Amygdala (tissue), 56 donors: ENCODE measurements at places on chromosomes 12 and 14.

DNA sequence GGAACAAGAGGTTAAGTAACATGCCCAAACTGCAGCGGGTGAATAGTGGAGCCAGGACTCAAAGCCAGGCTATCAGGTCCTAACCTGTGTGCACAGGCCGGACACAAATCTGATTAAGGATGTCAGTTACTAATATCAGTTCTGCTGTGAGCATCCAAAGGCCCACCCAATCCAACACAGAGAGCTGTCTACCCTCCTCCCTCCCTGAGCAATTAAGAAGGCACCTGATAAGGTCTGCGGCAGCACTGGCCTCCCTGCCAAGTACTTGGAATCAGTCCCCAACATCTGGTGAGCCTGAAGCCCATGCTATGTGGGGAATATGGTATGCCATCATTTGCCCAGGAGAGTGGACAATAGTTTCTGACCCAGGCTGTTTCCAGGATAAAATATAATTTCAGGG lies 3.9 kb downstream of the HEBP1 start:
- no peak for DNase-seq

DNA sequence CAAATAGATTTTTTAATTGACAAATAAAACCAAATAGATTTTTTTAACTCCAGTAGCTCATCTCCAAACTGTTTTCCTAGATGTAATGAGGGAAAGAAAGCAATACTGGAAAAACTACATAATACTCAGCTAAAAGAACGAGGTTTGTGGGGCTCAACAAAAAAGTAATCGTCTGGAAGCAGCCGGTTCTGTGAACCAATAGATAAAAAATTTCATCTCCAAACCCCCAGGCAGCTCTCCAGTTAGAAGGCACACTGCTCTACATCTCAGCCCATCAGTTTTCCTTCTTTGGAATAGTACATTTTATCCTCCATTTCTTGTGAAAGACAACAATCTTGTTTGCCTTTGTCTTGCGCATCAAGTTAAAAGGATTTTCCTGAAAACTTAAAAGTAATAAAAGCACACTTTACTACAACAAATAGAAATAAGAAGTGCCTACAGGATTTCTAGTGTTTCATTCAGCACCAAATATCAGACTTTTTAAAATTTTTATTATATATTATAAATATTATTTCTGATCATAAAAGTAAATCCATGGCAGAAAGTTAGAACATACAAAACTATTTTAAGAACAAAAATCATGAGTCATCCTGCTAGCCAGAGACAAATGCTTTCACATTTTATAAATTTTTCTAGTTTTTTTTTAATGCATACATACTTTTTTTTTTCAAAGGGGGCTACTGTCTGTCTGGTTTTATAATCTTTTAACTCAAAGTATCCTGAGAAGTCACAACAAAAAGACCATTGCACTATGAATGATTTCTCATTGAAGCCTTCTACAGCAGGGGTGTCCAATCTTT lies 67.7 kb downstream of the EPS8 start:
- no peak for DNase-seq

GRCh38 chr12:55972911-55973598 lies 823 bp upstream of the RAB5B start:
- no peak for DNase-seq

DNA sequence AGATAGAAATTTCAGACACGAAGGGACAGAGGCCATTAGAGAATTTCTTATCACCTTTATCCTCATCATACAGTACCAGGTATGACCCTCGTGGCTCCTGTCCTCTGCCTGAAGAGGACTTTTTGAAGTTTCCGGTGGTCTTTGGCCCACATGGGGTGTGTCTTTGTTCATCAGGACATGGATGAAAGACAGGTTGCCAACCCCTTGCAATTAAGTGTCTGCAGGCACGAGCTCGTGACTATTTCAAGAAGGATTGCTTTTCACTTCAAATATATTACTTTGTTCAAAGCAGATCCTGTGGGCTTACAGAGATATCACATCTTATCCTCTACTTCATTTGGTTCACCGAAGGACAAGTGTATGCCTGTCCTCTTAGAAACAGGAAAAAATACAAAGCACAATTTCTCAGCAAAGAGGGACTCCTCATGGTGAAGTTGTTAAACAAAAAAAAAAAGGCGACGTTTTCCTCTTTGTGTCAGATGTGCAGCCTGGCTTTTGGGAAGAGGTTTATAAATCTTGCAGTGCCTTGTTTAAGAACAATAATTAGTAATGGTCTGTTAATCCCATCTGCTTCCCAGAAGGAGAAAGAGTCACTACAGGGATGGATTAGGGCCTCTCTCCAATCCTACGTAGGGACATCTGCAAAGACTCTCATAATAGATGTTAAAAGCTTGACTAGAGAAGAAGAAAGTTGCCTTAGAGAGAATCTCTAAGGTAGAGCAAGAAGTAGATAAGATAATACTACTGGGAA lies 13.5 kb upstream of the FAM234B start:
- DNase-seq = no peak

DNA sequence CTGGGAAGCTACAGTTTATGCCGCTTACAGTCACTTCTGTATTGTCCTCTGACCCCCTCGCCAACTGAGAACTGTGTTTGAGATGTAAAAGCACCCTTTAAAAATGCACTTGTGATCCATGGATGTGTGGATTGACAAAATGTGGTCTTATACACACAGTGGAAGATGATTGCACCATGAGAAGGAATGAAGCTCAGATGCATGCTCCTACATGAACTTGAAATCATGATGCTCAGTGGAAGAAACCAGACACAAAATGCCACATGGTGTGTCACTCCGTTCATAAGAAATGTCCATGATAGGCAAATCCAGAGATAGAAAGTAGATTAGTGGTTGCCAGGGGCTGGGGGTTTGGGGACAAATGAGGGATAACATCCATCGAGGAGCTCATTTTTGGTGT lies 58.0 kb downstream of the PITPNM2 start:
- no peak for DNase-seq

DNA sequence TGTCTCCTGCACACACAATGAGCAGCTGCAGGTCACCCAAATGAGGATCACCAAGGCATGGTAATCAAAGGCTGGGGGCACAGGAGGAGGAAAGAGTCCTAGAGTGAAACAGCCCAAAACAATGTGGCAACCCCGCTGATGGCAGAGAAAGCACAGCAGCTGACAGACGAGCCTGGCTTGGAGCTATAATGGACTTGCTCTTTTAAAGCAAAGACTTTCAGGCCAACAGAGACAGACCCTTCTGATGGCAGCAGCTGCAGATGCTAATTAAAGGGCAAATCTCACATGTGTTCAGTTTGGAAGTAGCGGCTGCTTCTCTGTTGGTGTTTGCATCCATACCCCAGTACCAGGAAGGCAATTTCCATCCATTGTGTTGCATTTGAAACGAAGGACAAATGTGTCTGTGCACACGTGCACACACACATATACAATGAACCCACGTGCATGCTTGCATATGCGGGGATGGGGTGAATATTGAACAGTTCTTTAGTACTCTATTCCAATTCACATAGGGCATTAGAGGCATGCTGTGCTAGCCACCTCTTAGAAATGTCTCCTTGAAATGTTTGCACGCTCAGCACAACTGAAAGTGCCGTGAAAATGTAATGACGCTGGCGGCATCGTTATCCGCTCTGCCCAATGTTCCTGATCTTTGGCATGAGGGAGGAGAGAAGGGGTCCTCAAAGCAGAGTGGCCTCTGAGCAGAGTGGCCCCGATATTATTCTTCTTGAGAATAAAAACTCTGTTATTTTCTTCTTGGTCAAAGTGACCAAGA lies 38.1 kb downstream of the CIT start:
- DNase-seq = no peak

GRCh38 chr12:132710043-132710404 lies 618 bp upstream of the PGAM5 start:
- no peak for DNase-seq

- no peak for DNase-seq
Observed at GRCh38 chr14:29925101-29925722, 2.4 kb downstream of the PRKD1 start.

DNA sequence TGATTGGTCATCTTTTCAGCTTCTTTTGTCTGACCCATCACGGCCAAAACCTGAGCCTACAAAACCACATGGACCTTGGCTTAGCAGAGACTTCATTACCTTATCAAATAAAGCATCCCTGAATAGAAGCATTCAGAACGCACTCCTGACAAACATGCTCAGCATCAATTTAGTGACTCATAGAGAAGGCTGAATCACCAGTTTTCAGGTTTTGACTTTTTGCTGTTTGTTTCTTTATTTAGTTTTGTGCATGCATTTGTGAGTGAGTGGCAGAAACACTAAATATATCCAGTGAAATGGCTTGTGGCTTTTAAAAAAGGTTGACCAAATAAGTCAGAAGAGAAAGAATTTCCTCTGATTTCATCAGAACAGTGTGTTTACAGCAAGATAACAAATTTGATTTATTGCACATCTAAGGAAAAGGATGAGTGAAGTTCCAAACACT lies 19.0 kb upstream of the OVCH1 start:
- no peak for DNase-seq

DNA sequence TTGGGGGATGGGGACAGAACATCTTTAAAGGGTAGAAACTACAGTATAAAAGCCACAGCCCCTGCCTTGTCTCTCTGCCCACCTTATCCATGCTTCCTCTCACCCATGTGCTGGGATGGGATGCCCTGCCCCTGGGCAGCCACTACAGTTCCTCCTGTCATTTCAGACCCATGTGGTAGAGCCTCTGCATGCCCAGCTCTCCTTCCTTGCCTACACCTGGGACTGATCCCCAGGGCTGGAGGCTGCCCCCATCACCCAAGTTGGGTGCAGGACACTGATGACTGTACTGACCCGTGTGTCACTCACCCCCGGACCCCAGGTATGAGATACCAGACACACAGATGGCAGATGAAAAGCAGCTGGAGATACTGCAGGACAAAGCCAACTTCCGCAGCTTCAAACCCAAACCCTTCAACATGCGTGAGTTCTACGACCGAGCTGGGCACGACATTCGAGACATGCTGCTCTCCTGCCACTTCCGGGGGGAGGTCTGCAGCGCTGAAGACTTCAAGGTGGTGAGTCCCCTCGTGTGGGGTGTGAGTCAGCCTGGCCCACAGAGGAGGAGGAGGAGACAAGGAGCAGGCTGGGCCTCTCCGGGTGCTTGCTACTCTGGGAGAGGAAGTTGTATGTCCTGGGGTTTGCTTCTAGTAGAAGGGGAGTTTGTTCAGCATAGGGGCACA lies 2.2 kb downstream of the ASIC1 start:
- DNase-seq = no peak

GRCh38 chr12:57611108-57611826 lies at the start of gene ARHGEF25:
Gene ARHGEF25 (plus strand): TSS chr12:57611435. CDS start chr12:57611895, 460 bp downstream.
- no peak for DNase-seq

DNA sequence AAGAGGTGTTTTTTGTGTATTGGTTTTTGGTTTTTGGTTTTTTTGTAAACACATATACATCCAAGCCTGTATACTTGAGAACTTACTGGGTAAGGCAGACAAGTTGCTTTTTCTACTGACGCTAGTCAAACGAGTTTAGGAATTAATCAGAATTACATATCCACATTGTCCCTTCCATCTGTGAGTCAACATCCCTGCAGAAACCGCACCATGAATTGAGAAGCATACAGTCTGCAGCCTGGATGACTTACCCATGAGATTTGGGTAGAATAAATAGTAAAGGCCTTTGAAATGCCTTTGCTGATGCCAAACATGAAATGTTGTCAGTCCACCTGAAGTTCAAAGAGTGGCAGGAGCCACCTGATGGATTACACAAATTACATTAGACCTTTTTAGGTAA lies 21.4 kb upstream of the C12orf42 start:
- no peak for DNase-seq

GRCh38 chr12:29990971-29991370 lies 207.2 kb upstream of the TMTC1 start:
- no peak for DNase-seq

DNA sequence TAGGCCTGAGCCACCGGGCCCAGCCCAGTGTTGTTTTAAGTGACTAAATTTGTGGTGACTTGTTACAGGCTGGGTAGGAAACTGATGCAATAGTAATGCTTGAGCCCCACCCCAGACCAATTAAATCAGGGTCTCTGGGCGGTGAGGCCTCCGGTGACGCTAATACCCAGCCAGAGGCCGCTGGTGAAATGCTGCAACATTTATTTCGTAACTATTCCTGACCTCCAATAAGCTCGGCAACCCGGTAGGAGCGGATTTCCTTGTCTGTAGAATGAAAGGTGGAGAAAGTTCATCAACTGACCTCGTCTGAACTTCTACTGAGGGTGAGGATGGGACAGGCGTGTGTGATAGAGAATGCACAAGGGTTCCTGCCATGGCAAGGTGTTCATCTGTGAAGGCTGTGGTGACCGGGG lies 42.3 kb downstream of the FZD10 start:
- no peak for DNase-seq

GRCh38 chr14:69539631-69540410 lies 34.9 kb downstream of the CCDC177 start:
- DNase-seq = no peak

DNA sequence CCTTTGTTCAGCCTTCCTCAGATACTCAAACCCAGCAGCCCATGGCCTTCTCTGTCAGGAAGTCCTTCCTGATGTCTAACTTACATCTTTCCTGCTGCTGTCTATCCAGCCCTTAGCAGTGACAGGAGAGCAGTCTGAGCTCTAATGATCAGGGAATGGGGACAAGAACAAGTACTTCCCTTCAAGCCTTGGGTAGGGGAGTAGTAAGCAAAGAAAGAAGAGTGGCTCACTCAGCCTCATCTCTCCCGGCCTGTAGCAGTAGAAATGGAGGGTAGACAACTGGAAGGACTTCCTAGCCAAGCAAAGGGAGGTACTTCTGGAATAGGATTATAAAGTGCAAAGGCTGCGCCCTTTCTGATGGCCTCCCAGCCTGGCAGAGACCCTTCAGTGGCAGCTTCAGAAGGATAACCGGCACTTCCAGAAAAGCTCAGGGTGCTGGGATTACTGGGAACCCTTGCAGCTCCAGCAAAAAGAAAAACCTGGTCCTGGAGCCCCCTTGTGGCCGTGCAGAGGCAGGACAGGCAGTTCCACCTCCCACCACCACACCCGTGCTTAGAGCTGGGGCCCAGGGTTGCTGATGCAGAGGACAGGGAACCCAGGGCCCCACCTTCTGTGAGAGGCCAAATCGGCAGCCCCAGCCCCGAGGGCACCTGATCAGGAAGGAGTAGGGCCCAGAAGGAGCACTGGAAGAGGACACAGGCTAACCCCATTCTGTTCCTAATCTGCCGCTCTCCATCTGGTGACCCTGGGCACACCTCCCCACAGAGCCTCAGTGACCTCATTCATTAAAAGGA lies 12.4 kb upstream of the SMUG1 start:
- DNase-seq = peak; percentile 18

- DNase-seq = no peak
Observed at GRCh38 chr14:75800792-75801191, 139.7 kb downstream of the TTLL5 start.

GRCh38 chr14:65035049-65035448 lies 48.4 kb downstream of the FNTB start:
- DNase-seq = peak; percentile 13

- DNase-seq = no peak
Observed at GRCh38 chr12:26369588-26369987, 174.2 kb downstream of the SSPN start.
